Epithelial cell of alveolus of lung (primary cell): ENCODE measurements at places on chromosomes 11 and 22. TPM values are rescaled to one million over a fixed set of nuclear protein-coding genes. Genes with fewer than 3 reads are reported as not detected.

CREB3L1 gene
- 37.4 and 41.9 TPM in 2 replicates for total RNA-seq

THAP7 gene
- total RNA-seq = 32.7 and 38.4 TPM in 2 replicates

LUZP2 gene
- total RNA-seq = 0.39 and 1.5 TPM in 2 replicates

CARD16 gene
- 29.6 and 167 TPM in 2 replicates for total RNA-seq

CHRM4 gene
- total RNA-seq = 0.39 TPM in 1 of 2 replicates, not detected in the other

ADAMTS15 gene
- total RNA-seq = 1.4 and 20.4 TPM in 2 replicates

CD82 gene
- 19.2 and 86.1 TPM in 2 replicates for total RNA-seq

MCAM gene
- 216 and 225 TPM in 2 replicates for total RNA-seq

UNC93B1 gene
- total RNA-seq = 23.6 and 26.2 TPM in 2 replicates

IGF2 gene
- total RNA-seq = 24.2 and 42.0 TPM in 2 replicates

ABCC8 gene
- not detected in 2 replicates for total RNA-seq

DDTL gene
- 0.26 and 2.6 TPM in 2 replicates for total RNA-seq

C11orf21 gene
- not detected in 2 replicates for total RNA-seq

PGR gene
- 1.6 and 3.0 TPM in 2 replicates for total RNA-seq

GPHA2 gene
- not detected in 2 replicates for total RNA-seq

OR8D1 gene
- total RNA-seq = under 0.01 TPM in 1 of 2 replicates, not detected in the other

SYT9 gene
- total RNA-seq = not detected in 2 replicates

CNIH2 gene
- 0.26 and 1.1 TPM in 2 replicates for total RNA-seq

YWHAH gene
- 29.8 and 131 TPM in 2 replicates for total RNA-seq

TRPM5 gene
- total RNA-seq = not detected in 2 replicates
